ENCODE measurements at places on chromosomes 16 and 17. TPM values are rescaled to one million over a fixed set of nuclear protein-coding genes. Genes with fewer than 3 reads are reported as not detected.

- DNase-seq = no peak
These were observed 76.1 kb downstream of the TNRC6C start for GRCh38 chr17:78034429-78035091.

- DNase-seq = no peak
These were observed 141.1 kb downstream of the MRM1 start for GRCh38 chr17:36742267-36743000.

The NAGS gene
- total RNA-seq = 0.80 TPM

GRCh38 chr17:31549121-31549524 is 157.6 kb downstream of the RAB11FIP4 start:
- DNase-seq = no peak

The TMC5 gene
- 0.26 TPM for total RNA-seq

The NT5M gene
- total RNA-seq = 2.1 TPM

DNA sequence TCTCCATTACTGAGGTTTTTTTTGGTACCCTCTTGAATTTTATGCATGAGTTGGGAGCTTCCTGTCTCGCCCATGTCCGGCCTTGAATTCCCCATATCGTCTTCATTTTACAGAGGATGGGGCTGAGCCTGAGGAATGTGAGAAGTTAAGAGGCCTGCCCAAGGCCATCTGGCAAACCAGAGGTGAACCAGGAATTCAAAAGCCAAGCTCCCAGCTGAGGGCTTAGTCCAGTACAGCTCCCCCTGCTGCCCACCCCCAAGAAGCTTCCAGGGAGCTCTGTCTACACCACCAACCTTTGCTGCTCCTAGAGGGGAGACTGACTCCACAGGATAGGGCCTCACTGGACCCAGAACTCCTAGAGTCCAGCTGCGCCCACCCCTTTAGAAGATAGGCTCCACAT is 20.7 kb upstream of the C16orf78 start:
- DNase-seq = no peak

- DNase-seq = no peak
These were observed 47.1 kb downstream of the DNAH17 start for GRCh38 chr17:78529871-78530670.

- DNase-seq = no peak
These were observed 18.1 kb upstream of the MAF start for GRCh38 chr16:79618692-79619050.

The MAPK7 gene
- 27.2 TPM for total RNA-seq

DNA sequence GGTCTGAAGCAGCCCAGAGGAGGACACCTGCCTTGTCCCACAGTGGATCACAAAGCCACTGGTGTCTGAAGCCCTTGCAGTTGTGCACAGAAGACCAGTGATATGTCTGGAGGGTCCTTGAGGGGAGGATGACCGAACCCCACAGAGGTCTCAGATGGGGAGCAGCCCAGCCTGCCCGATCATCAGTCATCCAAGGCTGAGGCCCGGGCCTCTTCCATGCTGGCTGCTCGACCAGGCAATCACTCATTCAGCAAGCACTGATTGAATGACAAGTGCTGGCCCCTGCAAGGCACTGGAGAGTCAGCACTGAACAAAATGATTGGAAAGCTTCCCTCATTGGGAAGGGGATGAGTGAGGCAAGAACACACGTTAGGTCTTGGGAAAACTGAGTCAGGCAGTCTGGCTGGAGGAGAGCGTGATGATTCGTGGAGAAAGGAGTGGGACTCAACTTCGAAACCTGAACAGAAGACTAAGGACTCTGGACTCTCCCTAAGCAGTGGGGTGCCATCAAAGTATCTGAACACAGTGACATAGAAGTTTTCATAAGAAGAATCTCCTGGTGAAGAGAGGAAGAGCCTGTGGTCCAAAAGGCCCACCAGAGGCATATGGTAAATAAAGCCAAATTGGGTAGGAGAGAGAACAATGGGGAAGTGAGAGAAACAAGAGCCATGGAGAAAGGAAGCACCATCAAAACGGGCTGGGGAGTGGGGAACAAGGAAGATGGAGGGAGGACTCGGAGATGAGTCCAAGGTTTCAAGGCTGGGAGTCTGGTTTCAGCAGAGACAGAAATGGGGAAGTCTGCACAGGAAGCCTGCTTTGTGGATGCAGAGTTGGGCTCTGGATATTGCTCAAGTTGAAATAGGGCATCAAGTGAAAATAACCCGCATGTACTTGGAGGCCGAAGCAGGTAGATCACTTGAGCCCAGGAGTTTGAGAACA is 10.2 kb downstream of the PIK3R5 start:
- DNase-seq = no peak

DNA sequence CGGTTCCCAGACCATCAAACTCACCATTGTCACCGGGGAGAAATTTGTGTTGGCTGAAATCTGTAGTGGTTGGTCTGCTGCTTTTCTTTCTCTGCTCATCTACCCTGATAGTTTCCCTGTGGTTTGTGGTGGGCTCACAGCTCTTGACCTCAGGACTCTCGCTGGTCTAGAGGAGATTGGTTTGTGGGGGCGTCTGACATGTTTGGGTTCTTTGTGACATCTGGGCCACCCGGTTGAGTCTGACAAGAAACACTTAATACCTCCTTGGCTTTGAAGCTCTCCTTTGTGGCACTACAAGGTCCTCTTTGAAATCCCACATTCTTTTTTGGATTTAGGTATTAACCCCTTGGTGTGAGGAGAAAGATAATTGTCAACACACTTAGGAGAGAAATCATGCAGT is 662.0 kb downstream of the WWOX start:
- DNase-seq = no peak

The BCL6B gene
- total RNA-seq = 32.2 TPM

DNA sequence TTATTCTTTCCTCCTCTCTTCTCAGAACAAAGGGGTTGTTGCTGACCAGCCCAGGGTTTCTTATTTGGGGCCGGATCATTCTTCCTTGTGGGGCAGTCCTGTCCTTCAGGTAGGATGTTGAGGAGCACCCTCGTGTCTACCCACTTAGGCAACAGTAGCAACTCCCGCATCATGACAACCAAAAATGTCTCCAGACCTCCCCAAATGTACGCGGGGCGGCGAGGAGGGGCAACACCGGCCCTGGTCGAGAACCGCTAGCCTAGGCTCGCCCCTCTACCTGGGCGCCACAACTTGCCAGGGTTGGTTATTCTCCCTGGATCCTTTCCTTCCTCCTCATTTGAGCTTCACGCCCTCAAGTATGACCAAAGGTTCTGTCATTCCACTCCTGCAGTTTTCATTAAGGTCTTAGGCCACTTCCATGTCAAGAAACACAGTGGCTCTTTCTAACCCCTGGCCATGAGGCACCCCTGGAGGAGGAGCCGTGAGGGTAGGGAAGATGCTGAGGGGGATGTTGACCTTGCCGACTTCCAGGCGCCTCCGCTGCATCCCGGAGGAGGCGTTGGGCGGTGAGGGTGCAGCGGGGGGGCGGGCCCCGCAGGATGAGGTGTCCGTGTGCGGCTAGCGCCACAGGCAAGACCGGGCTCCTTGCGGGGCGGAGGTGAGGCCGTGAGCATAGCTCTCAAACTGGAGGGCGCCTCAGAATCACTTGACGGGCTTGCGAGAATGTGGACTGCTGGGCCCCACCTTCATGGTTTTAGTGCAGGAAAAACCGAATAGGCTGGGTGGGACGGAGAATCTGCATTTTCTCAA is 712 bp upstream of the SPECC1 start:
- no peak for DNase-seq

The SPATA33 gene
- 4.6 TPM for total RNA-seq

- DNase-seq = no peak
These were observed 15.3 kb downstream of the NPLOC4 start for GRCh38 chr17:81621494-81622130.

DNA sequence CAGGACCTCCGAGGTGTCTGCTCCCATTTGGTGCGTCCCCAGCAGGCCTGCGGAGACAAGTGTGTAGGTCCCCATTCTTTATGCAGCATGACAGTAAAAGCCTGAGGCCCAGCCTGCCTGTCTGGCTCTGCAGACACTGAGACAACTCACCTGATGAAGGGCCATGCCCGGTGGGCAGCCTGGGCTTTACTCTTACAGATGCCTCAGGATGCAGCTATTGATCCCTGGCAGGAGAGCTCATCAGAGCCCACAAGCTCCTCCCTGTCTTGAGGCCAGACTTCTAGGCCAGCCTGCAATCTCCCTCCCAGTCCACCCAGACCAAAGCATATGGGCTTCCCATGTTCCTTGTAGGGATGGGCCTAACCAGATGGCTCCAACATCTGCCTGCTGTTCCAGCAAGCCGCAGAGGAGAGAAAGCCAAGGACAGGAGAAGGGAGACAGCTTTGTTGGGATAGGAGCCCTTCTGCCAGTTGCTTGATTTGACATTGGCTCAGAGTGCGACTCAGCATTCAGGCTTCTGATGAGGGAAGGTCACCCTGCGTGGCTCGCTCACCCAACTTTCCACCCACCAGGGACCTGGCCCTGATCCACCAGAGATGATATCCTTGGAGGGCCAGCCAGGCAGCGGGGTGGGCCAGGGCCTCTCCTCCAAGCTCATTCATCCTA is 87.5 kb downstream of the SOCS1 start:
- no peak for DNase-seq

DNA sequence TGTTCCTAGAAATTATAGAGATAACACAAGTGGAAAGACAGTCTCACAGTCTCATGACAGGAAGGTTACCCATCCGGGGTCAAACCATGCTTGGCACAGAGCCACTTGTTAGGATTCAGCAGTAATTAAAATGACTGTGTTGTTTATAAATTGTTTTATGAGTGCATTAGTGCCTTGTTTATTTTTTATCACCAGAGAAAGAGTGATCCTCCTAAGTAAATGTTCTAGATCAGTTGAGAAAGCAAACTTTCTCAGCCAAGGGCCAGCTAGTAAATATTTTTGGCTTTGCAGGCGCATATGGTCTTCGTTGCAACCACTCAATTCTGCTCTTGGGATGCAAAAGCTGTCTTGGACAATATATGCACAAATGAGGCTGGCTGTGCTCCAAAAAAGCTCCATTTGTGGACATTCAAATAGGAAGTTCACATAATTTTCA is 253.9 kb upstream of the CACNG5 start:
- DNase-seq = no peak

The KCNG4 gene
- total RNA-seq = not detected

- no peak for DNase-seq
These were observed 4.1 kb upstream of the UBTF start for GRCh38 chr17:44223541-44224071.

DNA sequence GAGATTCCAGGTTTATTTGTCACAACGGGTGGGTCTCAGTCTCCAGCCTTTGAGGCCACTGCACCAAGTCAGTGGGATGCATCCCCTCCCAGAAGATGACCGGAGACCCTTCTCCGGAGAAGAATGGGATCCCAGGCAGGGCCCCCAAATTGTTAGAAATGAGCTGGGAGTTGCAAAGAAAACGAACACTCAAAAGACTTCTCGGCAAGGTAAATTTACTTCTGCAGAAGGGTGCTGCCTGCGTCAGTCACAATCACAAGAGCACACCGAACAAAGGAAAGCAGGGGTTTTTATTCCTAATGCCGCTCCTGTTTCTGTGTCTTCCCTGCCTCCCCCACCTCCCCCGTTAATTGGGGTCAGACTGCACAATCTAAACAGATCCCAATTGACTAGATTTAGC is 61.4 kb downstream of the ATF7IP2 start:
- no peak for DNase-seq

The FBXL16 gene
- not detected for total RNA-seq

- no peak for DNase-seq
These were observed 435 bp downstream of the RAB40C start for GRCh38 chr16:590188-590814.

GRCh38 chr16:14132696-14133048 is 61.6 kb downstream of the MRTFB start:
- no peak for DNase-seq

The SLC6A4 gene
- total RNA-seq = not detected

GRCh38 chr17:72264682-72265405 is 144.0 kb downstream of the SOX9 start:
- no peak for DNase-seq

- DNase-seq = no peak
These were observed 21.0 kb downstream of the SEC14L5 start for GRCh38 chr16:4979164-4979563.

DNA sequence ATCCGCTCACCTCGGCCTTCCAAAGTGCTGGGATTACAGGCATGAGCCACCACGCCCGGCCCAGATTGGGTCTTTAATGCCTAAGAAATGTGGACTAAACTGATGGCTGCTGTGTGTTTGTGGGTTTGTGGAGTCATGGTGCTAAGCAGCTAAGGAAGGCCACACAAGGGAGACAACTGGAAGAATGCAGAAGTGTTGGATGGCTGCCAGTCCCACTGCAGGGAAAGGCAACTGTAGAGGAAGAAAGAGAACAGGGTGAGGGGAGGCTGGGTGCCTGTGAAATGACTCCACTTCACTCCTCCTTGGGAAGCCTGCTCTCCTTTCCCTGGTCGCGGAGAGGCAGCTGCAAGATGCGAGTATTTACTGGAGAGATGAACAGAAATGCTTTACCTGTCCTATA is 23.5 kb upstream of the SIAH1 start:
- no peak for DNase-seq

DNA sequence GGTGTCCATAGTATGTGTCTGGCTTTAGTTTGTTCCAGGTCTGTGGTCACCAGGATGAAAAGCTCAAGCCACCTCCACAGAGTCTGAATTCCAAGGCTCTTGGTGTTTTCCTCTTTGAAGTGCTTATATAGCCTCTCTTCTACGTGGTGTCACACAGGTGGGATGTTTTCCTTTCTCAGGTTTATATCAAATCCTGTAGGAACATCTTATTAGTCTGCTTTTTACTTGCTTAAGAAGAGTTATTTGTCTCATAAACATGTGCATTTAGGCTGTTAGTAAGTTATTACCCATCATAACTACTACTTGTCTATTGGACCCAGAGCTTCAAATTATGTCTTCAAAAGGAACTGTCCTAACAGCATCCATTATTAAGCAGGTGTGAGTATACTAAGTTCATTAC is at the start of gene KRT39:
Gene KRT39 (minus strand): TSS at position 101 of the 400 bp plus-strand sequence. CDS start 92 bp downstream, at position 9.
- DNase-seq = no peak

Data from mesenteric fat pad (tissue), 1 donor.